ENCODE measurements at places on chromosomes 7 and 10.

- DNase-seq: no peak
These were observed 370.0 kb upstream of the IGFBP3 start for GRCh38 chr7:46291050-46291438.

GRCh38 chr10:120827251-120827875 lies 23.8 kb upstream of the WDR11 start:
- DNase-seq: no peak

GRCh38 chr7:157282141-157282801 lies 54.5 kb upstream of the DNAJB6 start:
- DNase-seq: no peak

DNA sequence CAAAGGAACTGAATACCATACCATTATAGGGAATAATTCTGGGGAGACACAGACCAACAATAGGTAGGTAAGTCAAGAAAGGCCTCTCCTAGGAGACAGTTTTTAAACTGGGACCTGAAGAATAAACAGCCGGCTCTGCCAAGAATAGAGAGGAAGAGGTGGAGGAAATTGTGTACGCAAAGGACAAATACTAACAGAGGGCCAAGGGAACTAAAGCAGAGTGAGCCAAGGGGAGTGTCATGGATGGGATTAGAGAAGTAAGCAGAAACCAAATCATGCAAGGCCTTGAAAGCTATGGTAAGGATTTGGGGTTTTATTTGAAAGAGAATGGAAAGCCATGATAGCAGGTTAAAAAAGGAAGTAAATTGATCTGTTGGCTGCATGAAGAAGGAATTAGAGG lies 18.1 kb upstream of the ITGB8 start:
- DNase-seq: no peak

GRCh38 chr7:32476816-32477648 lies 13.1 kb downstream of the LSM5 start:
- DNase-seq: no peak

- DNase-seq: no peak
These were observed 9.6 kb upstream of the EIF5AL1 start for GRCh38 chr10:79502561-79503309.

DNA sequence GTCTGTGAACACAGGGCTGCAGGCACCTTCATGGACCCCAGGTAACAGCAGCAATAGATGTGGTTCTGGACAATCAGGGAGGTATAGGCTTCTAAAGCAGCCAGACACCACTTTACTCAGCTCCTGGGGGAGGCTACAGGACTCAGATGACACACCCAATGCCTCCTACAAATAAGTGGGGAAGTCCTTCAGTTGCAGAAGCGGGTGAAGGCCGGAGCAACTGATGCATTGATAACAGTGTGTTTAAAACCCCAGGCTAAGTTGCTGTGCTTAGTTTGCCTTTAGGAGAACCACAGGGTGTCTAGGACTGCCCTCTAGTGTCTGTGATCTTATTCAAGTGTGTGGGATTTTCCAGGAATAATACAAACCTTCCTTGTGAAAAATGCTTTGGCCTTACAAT lies 5.9 kb upstream of the ITGA8 start:
- DNase-seq: peak; percentile 26

- DNase-seq: no peak
These were observed 40.1 kb downstream of the BPGM start for GRCh38 chr7:134686786-134687185.

All from hematopoietic multipotent progenitor cell treated with erythropoietin and hydrocortisone succinate and interleukin-3 and kit ligand, for 17 days (in vitro differentiated cells).